Renal cortex interstitium (tissue), 15 donors: ENCODE measurements at places on chromosomes 7 and 10. TPM values are rescaled to one million over a fixed set of nuclear protein-coding genes. Genes with fewer than 3 reads are reported as not detected.

DNA sequence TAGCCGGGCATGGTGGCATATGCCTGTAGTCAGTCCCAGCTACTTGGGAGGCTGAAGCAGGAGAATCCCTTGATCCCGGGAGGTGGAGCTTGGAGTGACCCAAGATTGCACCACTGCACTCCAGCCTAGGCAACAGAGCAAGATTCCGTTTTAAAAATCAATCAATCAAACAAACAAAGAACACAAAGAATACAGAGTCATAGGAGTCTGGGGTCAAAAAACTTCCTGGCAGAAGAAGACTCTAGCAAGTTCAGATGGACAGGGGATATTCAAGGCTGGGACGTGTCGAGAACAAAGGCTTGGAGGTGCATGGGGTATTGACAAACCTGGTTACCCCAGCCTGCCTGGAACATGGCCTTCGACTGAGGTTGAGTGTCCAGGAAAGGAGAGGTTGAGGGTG is 228.8 kb upstream of the AGK start:
- DNase-seq = no peak

The CFAP69 gene
- polyA plus RNA-seq = 12.6 TPM

- DNase-seq = no peak
Measured at GRCh38 chr10:17657103-17657500, 13.2 kb downstream of the STAM start.

DNA sequence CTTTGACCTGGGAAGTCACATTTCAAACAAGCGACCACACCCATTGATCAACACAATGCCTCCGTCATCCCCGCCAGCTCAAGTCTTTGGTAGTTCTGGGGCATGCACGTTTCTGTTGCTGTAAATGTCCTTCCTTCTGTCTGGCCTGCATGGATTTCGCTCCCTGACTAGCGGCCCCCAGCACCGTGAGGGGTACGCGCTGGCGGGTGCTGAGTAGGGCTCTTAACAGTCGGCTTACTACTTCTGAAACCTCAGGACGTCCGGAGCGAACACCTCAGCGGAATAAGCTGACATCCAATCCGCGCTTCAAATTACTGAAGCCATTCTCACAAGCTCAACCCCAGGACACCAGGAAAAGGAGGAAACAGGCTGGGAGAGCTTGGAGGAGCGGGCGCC is 505 bp downstream of the NUDCD3 start:
- no peak for DNase-seq

- peak; percentile 45 for DNase-seq
Measured at GRCh38 chr7:26151953-26152781, at the start of gene NFE2L3. NFE2L3 (plus strand) TSS chr7:26152198; CDS start chr7:26152499, 301 bp downstream.
